ENCODE measurements at places on chromosomes 2 and 18.

DNA sequence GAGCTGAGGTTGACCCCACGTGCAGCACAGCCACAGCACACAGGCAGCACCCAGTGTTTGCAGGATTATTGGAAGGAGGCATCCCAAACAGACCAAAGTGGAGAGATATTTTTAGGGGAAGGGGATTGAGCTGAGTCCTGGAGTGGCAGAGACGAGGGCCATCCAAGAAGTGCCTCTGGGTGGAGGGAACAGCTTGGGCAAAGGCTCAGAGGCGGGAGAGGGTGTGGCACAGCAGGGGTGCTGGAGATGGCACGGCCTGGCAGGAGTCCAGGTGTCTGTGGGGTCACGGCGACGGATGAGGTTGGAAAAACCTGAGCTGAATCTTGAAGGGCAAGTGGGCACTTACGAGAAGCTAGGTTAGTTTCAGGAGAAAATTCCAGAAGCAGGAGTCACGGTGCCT lies 60.6 kb downstream of the INHBB start:
- no peak for DNase-seq

- DNase-seq = no peak
Measured at GRCh38 chr2:202043475-202043874, 9.8 kb downstream of the FZD7 start.

DNA sequence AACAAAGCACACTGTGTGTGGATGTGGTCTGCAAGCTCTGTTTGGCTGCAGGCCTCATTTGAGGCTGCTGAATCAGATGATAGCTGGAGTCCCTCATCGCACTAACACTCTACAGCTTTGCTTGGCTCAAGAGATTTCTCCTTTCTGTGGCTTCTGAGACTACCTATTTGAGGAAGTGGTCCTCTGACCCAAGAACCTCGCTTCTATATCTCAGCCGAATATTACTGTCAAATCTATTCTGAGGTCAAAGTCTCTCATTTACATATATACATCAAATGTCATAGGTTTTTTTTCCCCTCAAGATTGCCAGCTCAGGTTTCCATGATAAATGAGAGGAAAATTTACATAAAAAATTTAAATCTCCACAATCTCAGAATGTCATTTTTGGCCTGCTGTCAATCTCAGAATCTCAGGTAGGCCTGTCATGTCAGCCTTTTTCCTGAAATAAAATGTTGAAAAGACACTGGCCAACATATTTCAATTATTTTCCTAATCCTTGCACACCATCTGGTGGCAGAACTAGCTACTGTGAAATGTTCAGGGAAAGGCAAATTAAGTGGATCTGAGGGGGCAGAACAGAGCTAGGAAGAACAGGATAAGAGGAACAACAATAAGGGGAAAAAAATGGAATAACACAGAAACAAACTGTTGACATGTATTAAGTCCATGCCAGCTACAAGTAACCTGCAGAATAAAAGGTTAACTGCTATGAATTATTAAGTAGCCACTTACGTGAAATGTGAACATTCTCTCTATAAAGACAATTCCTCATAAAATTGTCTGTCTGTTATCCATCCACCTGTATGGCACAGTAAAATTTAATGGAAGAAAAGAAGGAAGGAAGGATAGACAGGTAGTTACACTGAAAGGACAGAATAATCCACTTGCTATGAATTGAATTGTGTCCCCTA lies 39.3 kb downstream of the AP1S3 start:
- DNase-seq = peak; percentile 74

DNA sequence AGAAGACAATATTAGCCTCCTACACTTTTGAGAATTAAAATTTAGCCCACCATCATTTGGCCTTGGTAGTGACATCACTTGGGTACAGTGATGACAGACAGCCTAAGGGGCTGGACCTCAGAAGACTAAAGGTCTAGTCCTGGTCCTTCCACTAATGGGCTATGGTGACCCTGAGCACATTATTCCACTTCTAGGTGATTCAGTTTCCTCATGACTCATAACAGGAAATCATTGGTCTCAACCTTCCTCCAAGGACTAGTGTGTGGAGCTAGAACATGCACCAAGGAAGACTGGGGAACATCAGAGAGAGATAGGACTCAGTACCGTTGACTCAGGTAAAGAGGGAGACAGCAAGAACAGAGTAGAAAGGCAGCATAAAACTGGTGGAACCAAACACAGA lies 64.0 kb downstream of the TFCP2L1 start:
- DNase-seq = no peak

DNA sequence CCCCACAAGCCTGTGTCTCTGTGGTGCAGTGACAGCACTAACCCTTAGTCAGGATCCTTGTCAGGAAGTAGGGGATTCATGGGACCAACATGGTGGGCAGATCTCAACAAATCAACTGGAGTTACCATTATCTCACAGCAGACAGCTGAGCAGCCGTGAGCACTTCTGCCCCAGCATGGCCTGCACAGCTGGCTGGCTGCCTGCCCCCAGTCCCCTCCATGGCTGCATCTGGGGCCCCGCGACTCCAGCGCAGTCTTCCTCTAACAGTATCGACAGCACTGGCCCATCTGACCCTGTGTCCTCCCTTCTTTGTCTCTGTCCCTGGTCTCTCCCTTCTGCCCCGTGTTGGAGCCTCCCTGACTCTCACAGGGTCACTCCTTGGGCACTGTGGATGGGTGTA lies 4.7 kb upstream of the ADCY3 start:
- DNase-seq = no peak

- no peak for DNase-seq
Measured at GRCh38 chr18:77395953-77396352, 146.3 kb downstream of the GALR1 start.

GRCh38 chr2:203330434-203330833 lies 2.2 kb downstream of the ABI2 start:
- DNase-seq = no peak

DNA sequence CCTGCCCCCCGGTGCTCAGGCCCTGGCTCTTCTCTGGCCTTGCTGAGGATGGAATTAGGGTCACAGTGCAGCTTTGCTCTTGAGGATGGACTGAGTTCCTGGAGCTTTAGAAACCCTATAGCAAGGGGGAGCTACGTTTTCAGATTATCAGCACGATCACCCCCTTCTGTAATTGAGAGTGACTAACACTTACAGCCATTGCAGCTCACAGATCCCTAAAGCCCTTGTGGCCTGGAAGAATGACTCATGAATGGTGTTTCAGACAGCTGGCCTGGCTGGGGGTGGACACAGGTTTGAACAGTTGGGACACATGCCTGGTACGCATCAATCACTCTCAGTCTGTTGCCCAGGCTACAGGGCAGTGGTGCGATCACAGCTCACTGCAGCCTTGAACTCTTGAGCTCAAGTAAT lies 79.7 kb upstream of the IGFBP5 start:
- DNase-seq = peak; percentile 83

DNA sequence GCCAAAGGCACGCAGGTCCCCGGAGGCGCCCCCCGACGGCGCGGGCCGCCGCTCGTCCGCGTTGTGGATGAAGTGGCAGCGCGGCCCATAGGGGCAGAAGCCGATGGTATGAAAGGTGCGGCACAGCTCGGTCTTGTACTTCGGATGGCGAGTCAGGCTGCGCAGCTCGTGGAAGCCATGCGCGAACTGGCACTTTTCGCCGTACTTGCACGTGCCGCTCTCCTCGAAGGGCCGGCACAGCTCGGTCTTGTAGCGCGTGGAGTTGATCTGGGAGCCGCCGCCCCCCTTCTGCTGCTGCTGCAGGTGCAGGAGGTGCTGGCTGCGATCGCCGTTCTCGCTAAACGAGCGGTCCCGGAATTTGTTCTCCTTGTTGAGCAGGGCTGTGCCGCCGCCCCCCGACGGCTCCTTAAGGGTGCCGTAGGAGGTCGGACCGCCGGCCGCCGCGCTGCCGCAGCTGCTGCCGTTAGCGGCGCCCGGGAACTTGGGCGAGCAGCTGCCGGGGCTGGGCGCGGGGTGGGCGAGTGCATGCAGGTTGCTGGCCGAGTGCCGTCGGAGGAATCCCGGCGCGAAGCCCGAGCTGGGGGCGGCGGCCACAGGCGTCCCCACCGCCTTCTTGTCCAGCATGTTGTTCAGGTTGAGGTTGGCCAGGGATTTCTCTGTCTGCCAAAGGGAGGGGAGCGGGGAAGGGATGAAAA lies 1.2 kb downstream of the ZFP36L2 start:
- peak; percentile 72 for DNase-seq

DNA sequence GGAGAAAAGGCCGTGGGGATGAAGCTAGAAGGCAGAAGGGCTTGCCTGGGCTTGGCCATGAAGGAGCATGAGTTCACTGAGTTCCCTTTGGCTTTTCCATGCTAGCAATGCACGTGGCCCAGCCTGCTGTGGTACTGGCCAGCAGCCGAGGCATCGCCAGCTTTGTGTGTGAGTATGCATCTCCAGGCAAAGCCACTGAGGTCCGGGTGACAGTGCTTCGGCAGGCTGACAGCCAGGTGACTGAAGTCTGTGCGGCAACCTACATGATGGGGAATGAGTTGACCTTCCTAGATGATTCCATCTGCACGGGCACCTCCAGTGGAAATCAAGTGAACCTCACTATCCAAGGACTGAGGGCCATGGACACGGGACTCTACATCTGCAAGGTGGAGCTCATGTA lies 2.9 kb downstream of the CTLA4 start:
- no peak for DNase-seq

- DNase-seq = no peak
Measured at GRCh38 chr2:176851200-176851888, 361.2 kb upstream of the HNRNPA3 start.

DNA sequence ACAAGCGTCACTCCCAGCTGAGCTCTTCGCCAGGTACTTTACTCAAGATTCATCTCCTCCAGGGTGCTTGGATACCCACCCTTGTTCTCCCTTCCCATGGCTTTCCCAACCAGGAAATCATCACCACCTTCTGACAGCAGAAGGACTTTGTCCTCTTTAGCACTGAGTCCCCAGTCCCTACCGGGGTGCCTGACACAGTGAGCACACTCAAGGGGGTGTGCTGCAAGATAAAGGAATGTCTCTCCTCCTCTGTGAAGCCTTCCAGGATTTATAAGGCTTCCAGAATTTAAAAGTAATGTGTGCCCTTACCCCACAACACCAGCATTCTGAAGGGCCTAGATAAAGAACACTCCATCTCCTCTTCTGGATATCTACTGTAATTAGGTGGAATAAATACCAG lies 39.6 kb downstream of the ACVR1 start:
- DNase-seq = no peak

GRCh38 chr18:11119959-11120587 lies 29.3 kb downstream of the PIEZO2 start:
- DNase-seq = no peak

DNA sequence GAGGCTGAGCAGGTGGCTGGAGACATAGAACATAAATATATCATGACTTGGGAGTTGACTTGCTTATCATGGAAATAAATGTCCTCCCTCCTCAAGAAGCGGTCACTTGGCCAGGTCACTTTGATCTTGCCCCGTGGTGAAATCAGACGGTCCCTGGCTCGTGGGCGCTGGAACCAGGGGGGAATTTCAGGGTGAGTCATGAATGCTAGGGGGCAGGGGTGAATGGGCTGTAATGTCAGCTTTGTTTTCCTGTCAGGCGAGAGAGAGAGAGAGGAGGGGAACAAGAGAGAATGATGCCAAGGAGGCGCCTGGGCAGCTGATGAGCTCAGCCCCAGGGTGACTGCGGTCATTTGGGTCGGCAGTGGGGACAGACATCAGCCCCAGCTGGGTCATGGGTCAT lies 47.7 kb downstream of the RRM2 start:
- DNase-seq = no peak

DNA sequence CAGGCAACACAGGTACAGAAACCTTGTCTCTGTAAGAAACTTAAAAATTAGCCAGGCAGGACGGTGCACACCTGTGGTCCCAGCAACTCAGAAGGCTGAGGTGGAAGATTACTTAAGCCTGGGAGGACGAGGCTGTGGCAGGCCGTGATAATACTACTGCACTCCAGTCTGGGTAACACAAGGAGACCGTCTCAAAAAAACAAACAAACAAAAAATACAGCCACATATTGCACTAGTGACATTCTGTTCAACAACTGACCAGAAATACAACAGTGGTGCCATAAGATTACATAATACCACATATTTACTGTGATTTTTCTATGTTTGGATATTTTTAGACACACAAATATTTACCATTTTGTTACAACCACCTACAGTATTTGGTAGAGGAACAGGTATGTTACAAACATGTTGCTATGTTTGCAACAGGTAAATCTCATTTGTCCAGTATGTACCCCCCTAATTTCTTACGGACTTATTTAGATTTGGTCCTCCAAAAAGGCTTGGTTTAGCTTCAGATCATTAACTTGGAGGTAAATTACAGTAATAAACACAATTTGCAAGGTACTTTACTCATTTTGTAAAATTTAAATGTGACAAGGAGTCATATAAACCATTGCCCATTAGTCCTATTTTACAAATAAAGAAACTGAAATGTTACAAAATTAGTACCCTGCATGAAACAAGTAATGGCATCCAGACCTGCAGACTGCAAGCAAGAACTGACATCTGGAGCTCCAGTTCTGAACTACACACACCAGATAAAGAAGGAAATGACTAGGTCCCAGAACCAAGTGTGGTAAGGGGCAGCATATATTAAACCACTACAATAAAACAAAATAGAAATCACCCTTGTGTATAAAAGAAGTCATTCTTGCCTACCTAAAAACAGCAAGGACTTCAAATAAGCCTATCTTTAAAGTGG lies 36.8 kb downstream of the TRIP12 start:
- no peak for DNase-seq

DNA sequence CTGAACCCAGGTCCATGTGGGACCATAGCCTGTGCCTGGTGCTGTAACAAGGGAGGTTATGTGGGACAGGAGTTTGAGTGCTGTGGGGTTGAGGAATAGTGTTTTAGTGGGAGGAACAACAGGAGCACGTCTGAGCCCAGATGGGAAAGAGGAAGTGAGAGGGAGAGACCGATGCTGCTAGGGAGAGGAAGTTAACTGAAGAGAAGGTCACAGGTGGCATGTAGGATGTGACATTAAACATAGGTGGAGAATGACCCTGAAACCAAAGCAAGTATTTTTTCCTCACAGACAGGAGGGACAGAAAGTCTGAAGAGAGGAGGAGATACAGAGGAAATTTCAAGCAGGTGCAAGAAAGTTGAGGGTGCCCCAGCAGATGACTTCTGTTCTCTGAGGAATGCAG lies 87.8 kb downstream of the ACOXL start:
- DNase-seq = no peak

DNA sequence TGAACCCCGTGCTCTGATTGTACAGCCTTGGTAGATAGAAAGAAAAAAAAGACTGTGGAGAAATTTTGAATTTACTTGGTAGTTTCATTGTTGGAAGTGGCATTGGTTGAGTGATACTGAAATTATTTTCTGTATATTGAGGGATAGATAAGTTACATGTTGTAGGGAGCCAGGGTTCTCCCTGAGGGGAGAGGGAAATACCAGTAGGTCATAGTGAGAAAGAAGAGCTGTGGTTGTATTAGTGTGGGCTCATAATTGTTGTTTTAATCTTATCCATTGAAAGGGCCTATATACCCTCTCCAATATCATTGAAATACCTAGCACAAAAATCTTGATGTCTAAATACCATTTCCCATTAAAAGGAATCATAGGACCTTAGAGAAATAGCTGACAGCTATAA lies 16.9 kb upstream of the RAB31 start:
- no peak for DNase-seq

- DNase-seq = peak; percentile 77
Measured at GRCh38 chr2:60551240-60552077, 2.0 kb downstream of the BCL11A start.

Data from tongue (tissue), 3 donors.